ENCODE measurements at places on chromosomes 6 and 20. TPM values are rescaled to one million over a fixed set of nuclear protein-coding genes. Genes with fewer than 3 reads are reported as not detected.

Gene PTCRA
- not detected for total RNA-seq

DNA sequence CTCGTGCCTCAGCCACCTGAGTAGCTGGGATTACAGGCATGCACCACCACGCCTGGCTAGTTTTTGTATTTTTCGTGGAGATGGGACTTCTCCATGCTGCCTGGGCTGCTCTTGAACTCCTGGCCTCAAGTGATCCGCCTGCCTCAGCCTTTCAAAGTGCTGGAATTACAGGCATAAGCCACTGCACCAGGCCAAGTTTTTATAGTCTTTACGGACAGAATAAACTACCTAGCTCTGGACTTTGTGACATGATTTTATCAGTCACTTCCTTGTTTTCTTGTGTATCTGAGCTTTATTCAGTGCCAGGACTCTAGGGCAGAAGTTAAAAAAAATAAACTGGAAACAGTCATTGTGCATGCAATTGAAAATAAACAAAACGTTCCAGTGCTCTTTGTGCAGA is 46.7 kb upstream of the RALGAPA2 start:
- DNase-seq, result no peak

Gene LY6G5C
- 1.8 TPM for total RNA-seq

DNA sequence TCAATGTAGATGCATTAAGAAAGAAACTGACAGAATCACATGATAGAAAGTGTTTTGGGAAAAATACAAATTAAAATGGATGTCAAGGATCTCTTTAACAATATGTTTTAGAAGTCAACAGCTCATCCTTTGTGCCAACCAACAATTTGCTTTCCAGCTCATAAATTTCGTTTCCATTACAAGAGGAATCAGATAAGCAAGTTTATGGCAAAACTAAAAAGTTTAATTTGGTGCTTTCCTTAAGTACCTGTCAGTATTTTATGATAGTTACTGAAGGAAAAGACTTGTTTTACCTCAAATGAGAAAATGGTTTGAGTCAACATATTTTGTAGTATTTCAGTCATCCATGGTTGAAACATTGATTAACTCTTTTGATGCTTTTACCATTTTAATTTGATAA is 130.0 kb downstream of the CDKAL1 start:
- no peak for DNase-seq

- no peak for DNase-seq
These were observed 1394.4 kb downstream of the KHDRBS2 start for GRCh38 chr6:60891606-60892005.

GRCh38 chr6:30565772-30566171 is 5.5 kb upstream of the ABCF1 start:
- DNase-seq, result no peak

DNA sequence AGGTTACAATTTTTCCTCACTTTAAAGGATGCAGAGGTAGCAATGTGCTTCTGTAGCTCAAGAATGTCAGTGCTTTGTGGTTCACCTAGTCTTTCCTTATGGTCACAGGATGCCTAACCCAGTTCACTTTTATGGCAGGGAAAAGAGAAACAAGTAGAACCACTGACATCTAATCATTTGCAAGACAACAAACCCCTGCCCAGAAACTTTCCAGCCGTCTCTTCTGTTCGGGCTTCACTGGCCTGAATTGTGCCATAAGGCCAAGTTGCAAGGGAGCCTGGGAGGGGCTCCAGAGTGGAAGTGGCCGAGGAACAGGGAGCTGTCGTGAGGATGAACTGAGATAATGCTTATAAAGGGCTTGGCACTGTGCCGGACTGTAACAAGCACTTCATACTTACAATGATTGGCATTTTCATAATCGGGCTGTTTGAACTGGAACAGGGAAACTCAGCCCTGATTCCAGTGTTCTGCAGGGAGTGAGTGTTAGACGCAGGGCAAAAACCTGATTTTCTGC is 212.6 kb downstream of the BCAS1 start:
- no peak for DNase-seq

Gene PLTP
- 9.4 TPM for total RNA-seq

Gene RIPPLY2
- total RNA-seq, result not detected

- DNase-seq, result peak; percentile 50
These were observed 39.8 kb upstream of the HBS1L start for GRCh38 chr6:135094403-135094821.

GRCh38 chr6:31826793-31827285 is 699 bp upstream of the HSPA1B start:
- DNase-seq, result peak; percentile 58

- no peak for DNase-seq
These were observed 311.5 kb downstream of the LAMA2 start for GRCh38 chr6:129194306-129194941.

Gene C6orf15
- not detected for total RNA-seq

DNA sequence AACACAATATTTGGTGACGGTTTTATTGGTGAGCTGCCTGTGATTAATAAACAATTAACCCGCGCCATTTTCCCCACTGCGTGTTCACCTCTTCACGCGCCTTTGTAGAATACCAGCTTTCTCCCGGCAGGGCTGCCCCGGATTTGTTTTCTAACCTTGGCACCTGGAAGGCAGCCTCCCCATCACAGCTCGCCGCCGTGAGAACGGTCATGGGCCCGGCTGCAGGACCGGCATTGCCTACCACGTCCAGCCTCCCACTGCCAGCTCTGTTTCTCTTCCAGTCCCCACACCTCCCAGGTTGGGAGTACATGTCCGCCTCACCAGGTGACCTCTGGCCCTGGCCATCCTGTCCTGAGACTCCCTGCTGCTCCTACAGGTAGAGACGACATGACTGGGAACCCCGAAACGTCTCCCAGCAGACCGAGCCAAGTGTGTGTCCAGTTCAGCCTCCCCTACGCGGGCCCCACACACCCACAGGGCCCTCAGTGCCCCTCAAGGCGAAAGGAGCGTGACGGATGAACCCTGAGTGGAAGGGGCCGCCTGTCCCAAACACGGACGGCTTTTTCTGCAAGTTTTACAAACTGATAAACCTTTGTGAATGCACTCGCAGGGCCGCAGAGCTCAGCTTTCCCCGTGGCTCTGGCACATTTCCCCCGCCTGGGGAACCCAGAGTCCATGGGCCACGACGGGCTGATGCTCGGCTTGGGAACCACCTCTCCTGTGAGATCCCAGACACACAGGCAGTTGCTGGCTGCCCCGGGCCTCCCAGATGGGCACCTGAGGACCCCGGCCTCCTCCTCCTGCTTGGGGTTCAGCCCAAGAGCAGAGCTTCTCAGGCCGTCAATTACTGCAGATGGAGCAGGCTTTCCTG is 25.7 kb downstream of the FRMD1 start:
- DNase-seq, result no peak

Gene AFDN
- total RNA-seq, result 39.0 TPM

Gene PM20D2
- 8.9 TPM for total RNA-seq

Gene PRSS16
- total RNA-seq, result 2.3 TPM

GRCh38 chr6:130524552-130524951 is 158.7 kb downstream of the TMEM200A start:
- peak; percentile 26 for DNase-seq

GRCh38 chr6:26028746-26029569 is 58.3 kb upstream of the HFE start:
- no peak for DNase-seq

GRCh38 chr20:10557685-10558084 is 116.1 kb downstream of the JAG1 start:
- no peak for DNase-seq

Gene TCP11
- not detected for total RNA-seq

All from activated CD4-positive, alpha-beta memory T cell treated with anti-CD3 and anti-CD28 coated beads for 36 hours (primary cell).